ENCODE measurements at places on chromosomes 2 and 18. TPM values are rescaled to one million over a fixed set of nuclear protein-coding genes. Genes with fewer than 3 reads are reported as not detected.

SIX2 gene
- 0.65 TPM for total RNA-seq

DRC1 gene
- not detected for total RNA-seq

BMP10 gene
- 6,380 TPM for total RNA-seq

- no peak for DNase-seq
These were observed 59.9 kb downstream of the INSIG2 start for GRCh38 chr2:118148133-118148532.

GRCh38 chr2:141529659-141530058 lies 601.2 kb downstream of the LRP1B start:
- no peak for DNase-seq

GRCh38 chr2:191183081-191183480 lies 32.3 kb upstream of the STAT4 start:
- DNase-seq, result no peak

DNA sequence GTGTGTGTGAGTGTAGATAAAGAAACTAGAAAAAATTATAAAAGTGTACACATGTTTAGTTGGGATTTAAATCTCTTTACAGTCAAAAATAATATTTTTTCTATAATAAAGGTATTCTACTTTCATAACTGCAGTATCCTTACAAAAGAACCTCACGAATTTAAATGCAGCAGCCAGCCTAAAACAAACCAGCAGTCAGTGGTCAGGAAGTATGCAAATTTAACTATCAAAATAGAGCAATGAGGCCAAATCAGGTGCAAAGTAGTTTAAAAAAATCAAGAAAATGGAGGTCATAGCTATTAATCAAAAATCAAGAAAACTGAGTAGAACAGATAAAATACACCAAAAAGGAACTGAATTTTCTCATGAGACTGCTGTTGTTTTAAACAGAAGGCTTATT lies 407.1 kb downstream of the CDH19 start:
- DNase-seq, result no peak

GRCh38 chr2:119808516-119809147 lies 48.9 kb downstream of the PTPN4 start:
- DNase-seq, result no peak

- DNase-seq, result no peak
These were observed 47.0 kb upstream of the AP1S3 start for GRCh38 chr2:223884399-223884798.

DNA sequence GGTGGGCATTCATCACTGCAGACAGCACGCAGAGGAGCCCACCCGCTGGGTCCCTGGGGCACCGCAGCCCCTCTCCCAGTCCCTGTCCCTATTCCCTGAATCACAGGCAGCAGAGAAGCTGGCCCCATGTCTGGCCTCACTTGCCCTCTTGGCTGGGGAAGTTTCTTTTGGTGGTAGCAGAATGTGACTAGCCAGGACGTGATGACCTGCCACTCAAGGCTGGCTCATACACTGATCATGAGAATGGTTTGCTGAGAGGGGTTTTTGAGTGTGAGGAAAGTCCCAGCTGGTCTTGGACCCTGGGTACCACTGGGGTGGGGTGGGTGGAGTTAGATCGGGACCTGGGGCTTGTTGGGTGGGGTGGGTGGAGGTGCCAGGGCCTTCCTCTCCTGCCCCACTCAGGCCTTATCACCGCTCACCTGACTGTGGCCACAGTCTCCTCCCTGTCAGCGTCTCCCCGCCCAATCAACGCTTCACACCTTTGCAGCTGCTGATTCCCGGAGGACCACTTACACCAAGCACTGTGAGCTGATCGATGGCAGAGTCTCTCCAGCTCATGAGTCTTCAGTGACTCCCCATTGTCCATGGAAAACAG lies 28.9 kb upstream of the FOSL2 start:
- peak; percentile 46 for DNase-seq

DNA sequence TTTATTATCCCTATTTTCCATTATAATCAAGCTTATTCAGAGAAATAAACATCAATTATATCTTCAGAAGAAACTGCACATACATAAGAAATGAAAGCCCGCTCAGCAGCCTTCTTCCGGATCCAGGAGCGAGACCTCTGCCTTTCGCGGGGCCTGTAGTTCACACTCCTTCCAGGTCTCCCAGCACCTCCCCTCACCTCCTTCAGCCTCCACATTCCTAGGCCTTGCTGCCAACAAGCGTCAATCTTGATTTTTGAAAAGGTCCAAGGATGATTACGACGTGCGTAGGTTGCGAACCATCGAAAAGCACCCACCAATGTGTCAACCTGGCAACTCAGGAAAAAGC lies 355 bp upstream of the KIDINS220 start:
- no peak for DNase-seq

All from right cardiac atrium (tissue), 5 donors.